ENCODE measurements at places on chromosomes 7 and 10.

- DNase-seq, result peak; percentile 72
Measured at GRCh38 chr10:114876602-114877300, 55.2 kb downstream of the FHIP2A start.

- DNase-seq, result no peak
Measured at GRCh38 chr10:11539191-11539868, 72.1 kb downstream of the USP6NL start.

DNA sequence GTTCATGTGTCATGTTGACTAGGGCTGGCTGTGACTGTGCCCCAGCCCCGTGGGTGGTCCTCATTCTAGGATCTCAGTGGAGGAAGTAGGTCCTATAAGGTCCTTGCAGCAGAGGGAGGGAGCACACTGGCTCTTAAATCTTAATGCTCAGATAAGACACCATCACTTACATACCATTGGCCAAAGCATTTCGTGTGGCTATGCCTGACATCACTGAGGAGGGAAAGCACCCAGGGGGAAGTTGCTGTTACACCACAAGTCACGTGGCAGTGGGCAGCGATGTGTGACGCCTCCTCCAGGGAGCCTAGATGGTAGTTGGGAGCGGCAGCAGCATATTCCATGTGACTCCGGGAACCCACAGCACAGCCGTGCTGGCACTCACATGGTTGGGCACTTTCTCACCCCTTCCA is 224.7 kb upstream of the SH2B2 start:
- DNase-seq, result peak; percentile 48

- DNase-seq, result no peak
Measured at GRCh38 chr7:3265388-3265787, 35.7 kb upstream of the SDK1 start.

DNA sequence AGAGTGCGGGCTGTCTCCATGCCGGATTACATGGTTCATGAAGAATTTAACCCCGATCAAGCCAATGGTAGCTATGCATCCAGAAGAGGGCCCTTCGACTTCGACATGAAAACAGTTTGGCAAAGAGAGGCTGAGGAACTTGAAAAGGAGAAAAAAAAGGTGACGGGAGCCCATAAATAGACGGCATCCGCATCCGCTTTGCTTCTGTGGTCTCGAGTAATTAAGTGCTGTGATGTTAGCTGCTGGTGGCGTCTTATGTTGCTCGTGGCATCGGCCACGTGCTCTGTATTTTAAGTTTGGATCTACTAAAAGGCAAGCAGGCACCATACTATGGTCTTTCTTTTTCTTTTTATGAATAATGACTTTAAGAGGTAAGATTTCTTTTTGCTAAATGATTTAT is 11.1 kb downstream of the C7orf57 start:
- no peak for DNase-seq

- no peak for DNase-seq
Measured at GRCh38 chr7:49855281-49855980, 82.0 kb downstream of the VWC2 start.

- DNase-seq, result no peak
Measured at GRCh38 chr7:147096629-147097028, 980.0 kb downstream of the CNTNAP2 start.

GRCh38 chr7:108613949-108614381 is 44.3 kb downstream of the DNAJB9 start:
- no peak for DNase-seq

DNA sequence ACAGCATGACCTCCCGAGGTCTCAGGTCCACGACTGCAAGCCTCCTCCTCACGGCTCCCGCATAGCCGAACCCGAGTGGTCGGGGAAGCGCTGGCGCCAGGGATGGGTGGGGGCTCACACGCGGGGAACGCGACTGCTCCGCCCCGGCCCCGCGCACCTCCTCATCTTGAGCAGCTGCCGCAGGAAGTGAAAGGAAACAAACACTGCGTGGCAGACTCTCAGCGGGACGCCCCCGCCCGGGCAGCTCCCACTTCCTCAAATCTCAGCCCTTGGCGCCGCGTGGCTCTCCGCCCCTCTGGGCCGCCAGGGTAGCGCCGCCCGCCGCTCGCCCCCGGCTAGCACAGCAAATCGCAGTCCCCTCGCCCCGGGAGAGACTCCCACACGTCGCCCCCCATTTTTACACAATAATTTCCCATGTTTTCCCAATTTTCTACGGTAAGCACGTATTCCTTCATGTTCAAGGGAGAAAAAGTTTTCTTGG is at the start of gene TMEM243:
TMEM243 (minus strand) TSS at position 188 of the 481 bp plus-strand sequence. CDS start 229 bp downstream, outside the sequence.
- peak; percentile 89 for DNase-seq

- DNase-seq, result peak; percentile 49
Measured at GRCh38 chr10:134247-135131, 766 bp upstream of the ZMYND11 start.

GRCh38 chr7:17441557-17441956 is 143.1 kb downstream of the AHR start:
- DNase-seq, result no peak

DNA sequence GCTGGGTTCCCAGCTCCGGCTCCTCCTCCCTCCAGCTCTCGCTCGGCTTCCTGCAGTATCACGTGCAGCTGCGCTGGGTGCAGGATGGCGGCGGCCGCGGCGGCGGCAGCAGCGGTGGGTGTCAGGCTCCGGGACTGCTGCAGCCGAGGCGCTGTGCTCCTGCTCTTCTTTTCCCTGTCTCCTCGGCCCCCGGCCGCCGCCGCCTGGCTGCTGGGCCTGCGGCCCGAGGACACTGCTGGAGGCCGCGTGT is at the start of gene CNNM1:
CNNM1 (plus strand) TSS at position 53 of the 250 bp plus-strand sequence; CDS start at position 85, 32 bp downstream.
- DNase-seq, result no peak

DNA sequence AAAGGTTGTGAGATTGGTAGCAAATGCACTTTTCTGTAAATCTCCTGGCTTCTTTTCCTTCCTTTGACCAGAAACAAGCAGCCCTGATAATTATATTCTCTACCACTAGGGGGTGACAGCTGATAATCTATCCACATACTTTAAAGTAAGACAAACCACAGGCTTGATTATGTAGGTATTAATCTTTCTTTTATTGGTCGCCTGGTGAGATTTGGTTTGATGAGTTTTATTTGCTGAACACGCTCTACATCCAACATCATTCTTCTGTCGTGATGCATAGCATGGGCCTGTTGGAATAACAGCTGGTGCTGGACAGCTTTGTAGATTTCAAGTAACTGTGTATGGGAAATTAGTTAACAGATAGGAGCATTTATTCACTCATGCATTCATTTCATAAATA is 63.5 kb downstream of the ZNF365 start:
- DNase-seq, result no peak

DNA sequence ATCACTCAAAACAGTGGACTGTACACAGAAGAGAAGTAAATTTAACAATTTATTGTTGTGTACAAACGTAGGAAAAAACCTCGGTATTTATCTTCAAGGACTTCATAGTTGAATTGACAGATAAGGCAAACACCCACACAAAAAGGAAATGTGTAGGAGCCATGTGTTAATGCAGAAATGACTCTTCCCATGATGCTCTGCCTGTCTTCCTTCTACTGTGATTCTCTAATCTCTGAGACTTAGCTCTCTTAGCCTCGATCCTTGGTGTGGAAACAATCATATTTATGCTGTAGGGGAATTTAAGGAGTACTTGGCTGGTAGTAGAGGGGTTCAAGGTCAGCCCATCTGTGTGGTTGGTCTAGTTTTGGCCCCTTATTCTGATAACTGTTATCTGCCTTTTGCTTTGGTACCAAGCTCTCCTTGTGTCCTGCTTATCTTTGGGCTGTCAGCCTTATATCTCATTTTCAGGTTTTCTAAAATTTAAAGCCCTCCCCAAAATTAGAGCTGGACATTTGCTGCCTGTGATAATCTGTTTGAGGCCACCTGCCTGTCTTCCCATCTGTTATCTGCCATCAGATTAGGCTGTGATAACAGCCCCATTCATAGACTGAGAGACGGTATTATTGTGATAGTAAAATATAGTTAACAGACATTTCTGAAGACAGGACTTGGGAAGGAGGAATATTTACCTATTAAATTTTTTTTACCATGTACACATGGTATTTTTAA is 81.7 kb downstream of the GPR85 start:
- DNase-seq, result no peak

GRCh38 chr7:113100121-113100603 is 13.5 kb upstream of the GPR85 start:
- DNase-seq, result no peak

DNA sequence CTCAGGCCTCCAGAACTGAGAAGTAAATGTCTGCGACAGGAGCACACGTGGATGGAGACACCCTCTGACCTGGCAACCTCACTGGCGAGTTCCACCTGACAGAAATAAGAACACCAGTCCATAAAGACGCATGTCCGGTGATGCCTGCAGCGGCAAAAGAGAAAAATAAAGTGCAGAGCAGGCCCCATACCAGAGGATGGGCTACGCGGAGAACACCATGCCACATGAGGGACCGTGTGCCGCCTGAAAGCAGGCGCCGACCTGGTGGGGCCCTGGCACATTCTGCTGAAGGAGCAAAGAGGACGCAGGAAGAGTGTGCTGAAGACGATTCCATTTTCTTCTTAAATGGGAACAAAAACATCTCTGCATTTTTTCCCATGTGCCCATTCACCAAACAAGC is 105.0 kb downstream of the VIPR2 start:
- DNase-seq, result no peak

DNA sequence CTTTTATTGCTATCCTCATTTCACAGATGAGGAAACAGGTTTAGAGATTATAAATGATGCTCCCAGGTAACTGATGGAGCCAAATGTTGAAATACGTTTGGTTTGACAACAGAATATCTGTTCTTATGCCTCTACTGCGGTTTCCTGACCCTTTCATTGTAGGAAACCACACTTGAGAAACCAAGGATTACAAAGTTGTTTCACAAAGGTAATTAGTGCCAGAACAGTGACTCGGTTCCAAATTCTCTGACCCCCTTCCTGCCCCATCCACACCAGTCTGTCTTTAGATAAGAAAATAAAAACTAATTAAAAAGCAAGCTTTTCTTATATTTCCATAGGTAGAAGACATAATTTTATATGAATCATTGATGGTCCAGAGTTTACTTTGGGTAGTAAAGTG is 393.7 kb upstream of the MBL2 start:
- no peak for DNase-seq

- DNase-seq, result no peak
Measured at GRCh38 chr7:66418537-66418936, 210.1 kb upstream of the KCTD7 start.

GRCh38 chr10:123019941-123020703 is 11.3 kb downstream of the ACADSB start:
- no peak for DNase-seq

- no peak for DNase-seq
Measured at GRCh38 chr7:38881015-38881414, 28.0 kb downstream of the VPS41 start.

- peak; percentile 35 for DNase-seq
Measured at GRCh38 chr10:49539320-49539885, 482 bp upstream of the ERCC6 start.

DNA sequence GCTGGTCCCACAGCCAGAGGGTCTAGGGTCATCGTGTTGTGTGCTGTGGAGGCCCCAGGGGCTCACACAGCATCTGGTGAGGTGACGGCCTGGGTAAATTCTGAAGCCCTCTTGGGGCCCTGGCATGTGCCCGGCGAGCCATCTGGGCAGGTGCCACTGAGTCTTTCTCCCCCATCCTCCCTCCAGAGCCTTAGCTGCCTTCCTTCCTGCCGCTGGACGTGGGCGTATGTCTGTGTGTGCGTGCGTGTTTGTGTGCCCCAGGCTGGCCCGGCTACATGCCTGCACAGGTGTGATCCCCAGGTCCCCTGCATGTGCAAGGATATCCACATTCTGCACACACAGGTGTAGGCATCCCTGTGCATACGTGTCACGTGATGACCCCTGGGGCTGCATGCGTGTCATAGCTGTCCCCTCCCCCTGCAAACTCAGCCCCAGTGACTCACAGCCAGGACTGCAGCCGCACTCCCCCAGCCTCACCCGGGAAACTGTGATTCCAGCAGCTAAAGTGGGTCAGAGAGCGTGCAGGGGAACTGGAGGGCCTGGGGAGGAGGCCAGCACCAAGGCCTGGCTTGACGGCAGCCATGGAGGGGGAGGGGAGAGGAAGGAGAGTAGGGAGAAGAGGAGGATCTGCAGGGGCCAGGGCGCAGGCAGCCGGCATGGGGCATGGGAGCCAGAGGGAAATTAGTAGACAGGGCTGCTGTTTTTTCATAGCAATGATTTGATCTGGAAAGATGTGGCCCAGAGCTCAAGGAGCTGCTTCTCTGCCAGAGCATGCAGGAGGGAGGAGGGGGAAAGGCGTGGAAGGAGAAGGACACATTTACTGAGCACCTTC is 46.4 kb downstream of the ELFN1 start:
- DNase-seq, result no peak

- DNase-seq, result no peak
Measured at GRCh38 chr10:104819731-104820130, 178.6 kb downstream of the SORCS3 start.

GRCh38 chr7:111137296-111138192 is 46.6 kb downstream of the LRRN3 start:
- no peak for DNase-seq

DNA sequence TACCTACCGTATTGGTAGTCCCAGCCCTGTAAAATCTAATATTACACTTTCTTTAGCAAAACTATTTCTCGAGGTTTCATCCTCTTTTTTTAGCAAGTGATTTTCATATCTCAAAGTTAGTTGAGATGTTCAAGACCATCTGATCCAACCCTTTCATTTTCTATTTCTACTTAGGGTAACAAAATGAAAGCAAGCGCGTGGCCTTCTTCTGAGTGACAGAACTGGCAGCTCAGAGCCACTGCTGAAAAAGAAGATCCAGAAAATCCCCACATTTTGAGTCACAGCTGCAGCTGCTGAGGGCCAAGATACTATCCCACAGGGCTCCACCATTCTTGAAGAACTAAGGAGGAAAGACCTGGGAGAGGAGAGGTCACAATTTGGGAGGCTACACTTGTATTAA is 24.8 kb upstream of the ZNF800 start:
- DNase-seq, result no peak

- DNase-seq, result no peak
Measured at GRCh38 chr7:55590517-55591281, 18.4 kb upstream of the VOPP1 start.

DNA sequence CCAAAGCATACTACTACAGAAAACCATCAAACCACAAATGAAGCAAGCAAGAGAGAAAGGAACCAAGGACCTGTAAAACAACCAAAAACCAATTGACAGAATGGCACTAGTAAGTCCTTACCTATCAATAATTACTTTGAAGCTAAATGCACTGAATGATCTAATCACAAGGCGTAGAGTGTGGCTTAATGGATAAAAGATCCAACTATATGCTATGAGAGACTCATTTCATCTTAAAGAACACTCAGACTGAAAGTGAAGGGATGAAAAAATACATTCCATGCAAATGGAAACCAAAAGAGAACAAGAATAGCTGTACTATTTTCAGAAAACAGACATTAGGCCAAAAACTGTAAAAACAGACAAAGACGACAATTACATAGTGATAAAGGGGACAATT is 70.7 kb downstream of the CRPPA start:
- DNase-seq, result no peak

- no peak for DNase-seq
Measured at GRCh38 chr10:15856328-15857015, 3.8 kb downstream of the MINDY3 start.

Measured in femur (tissue), 1 donor.